ENCODE measurements at places on chromosomes 2 and 18. TPM values are rescaled to one million over a fixed set of nuclear protein-coding genes. Genes with fewer than 3 reads are reported as not detected.

DNA sequence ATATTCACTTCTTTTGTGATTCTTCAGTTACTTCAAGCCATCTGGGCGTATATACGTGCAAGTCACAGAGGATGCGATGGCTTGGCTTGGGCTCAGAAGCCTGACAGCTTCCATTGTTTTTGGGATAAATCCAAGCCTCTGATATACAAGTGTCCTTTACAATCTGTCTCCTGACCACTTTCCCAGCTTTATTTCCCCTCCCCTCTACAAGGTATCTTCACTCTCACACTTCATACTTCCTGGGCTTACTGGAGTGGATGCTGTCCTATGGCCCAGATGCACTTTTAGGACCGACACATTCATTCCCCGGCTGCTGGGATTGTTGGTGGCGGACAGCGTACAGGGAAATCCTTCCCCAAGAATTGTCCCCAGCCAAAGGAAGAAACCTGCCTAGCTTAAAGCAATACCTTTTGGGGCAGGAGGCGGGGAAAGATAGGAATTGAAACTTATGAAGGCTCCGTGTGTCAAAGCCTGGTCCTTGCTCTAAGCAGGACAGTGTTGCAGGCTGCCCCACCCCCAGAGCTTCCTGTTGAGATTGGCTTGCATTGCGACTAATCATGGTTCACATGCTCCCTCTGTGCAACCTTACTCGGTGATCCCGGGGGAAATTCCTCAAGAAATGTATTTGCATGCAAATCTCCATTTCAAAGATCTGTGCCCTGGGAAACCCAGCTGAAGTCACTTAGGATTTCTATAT is 802.9 kb upstream of the ID2 start:
- H3K36me3 ChIP-seq, result no peaks in the 10 kb centered on the region
- H3K4me1 ChIP-seq, result no peaks in the 10 kb centered on the region
- no peak for DNase-seq
- no peak overlapping the region for H3K27ac ChIP-seq
- H3K4me3 ChIP-seq, result no peak overlapping the region
- H3K27me3 ChIP-seq, result no peaks in the 10 kb centered on the region

IKZF2 gene
- 4.7 TPM for total RNA-seq

GRCh38 chr2:98419977-98420725 is 24.5 kb upstream of the INPP4A start:
- no peaks in the 10 kb centered on the region for H3K4me1 ChIP-seq
- no peak for DNase-seq
- no peaks in the 10 kb centered on the region for H3K36me3 ChIP-seq
- H3K27ac ChIP-seq, result no peak overlapping the region
- no peaks in the 10 kb centered on the region for H3K27me3 ChIP-seq

GRCh38 chr18:23964282-23965238 is 50.0 kb upstream of the TTC39C start:
- H3K4me3 ChIP-seq, result no peak overlapping the region
- H3K4me1 ChIP-seq, result peaks cover 5% of the 10 kb centered on the region
- no peaks in the 10 kb centered on the region for H3K36me3 ChIP-seq

DNA sequence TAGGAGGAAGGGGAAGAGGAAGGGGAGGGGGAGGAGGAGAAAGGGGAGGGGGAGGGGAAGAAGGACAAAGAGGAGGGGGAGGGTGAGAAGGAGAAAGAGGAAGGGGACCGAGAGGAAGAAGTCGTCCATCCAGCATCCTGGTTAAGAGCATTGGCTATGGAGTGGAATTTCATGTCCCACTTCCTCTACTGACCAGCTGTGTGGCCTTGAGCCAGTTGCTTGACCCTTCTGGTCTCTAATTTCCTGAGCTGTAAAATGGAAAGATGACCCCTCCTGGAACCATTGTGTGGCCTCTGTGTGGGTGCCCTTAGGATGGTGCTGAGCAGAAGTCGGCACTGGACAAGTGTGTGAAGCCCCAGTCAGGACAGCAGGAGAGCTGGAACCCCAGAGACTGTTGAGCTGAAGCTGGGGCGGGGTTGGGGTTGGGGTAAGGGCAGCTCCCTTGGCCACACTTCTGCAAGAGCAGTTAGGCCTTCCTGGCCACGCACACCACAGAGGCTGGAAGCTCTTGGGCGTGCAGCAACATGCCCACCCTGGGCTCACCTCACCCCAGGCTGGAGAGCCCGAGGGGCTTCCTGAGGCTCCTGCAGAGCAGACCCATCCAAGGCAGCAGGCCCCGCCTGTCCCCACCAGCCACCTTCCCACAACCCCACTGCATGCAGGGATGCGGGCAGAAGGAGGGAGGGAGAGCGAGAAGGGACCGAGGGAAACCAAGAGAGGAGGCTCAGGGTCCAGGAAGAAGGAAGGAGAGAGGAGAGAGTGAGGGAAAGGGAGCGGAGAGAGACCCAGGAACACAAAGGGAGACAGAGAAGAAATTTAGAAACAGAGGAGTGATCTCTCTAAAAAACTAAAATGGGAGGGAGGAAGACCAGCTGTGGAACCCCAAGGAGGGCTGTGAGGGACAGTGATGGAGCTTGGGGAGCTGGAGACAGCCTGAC is 16.2 kb downstream of the ADRA2B start:
- no peaks in the 10 kb centered on the region for H3K27me3 ChIP-seq
- H3K4me1 ChIP-seq, result peaks cover 3% of the 10 kb centered on the region
- DNase-seq, result no peak
- no peak overlapping the region for H3K4me3 ChIP-seq
- no peaks in the 10 kb centered on the region for H3K36me3 ChIP-seq

GRCh38 chr2:98824256-98825019 is 93.5 kb upstream of the MGAT4A start:
- H3K27me3 ChIP-seq, result no peaks in the 10 kb centered on the region
- DNase-seq, result no peak
- H3K4me3 ChIP-seq, result no peak overlapping the region
- H3K27ac ChIP-seq, result no peak overlapping the region

UPP2 gene
- total RNA-seq, result 0.51 TPM

GRCh38 chr2:6977786-6978185 is 60.6 kb downstream of the RNF144A start:
- H3K4me1 ChIP-seq, result no peaks in the 10 kb centered on the region
- H3K36me3 ChIP-seq, result no peaks in the 10 kb centered on the region
- no peak for DNase-seq
- no peak overlapping the region for H3K4me3 ChIP-seq

DNA sequence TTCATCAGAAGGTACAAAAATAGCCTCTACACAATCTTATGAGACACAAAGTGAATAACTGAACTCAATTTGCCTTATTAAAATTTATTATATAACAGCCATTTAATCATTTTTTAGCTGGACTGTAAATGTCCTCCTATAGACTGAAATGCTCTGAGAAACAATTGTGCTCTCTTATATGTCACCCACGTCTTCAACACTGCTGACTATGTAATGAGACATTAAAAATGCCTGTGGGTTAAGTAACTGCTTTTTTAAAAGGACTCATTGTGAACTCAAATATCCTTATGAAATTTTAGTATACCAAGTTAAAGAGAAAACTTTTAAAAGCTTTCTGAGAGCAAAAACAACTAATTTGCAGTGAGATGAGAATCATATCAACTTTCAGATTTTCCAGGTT is 10.4 kb upstream of the GALNT1 start:
- H3K36me3 ChIP-seq, result no peaks in the 10 kb centered on the region
- no peak overlapping the region for H3K27ac ChIP-seq
- no peaks in the 10 kb centered on the region for H3K4me1 ChIP-seq
- H3K27me3 ChIP-seq, result no peaks in the 10 kb centered on the region

LINC00305 gene
- 0.84 TPM for total RNA-seq

DNA sequence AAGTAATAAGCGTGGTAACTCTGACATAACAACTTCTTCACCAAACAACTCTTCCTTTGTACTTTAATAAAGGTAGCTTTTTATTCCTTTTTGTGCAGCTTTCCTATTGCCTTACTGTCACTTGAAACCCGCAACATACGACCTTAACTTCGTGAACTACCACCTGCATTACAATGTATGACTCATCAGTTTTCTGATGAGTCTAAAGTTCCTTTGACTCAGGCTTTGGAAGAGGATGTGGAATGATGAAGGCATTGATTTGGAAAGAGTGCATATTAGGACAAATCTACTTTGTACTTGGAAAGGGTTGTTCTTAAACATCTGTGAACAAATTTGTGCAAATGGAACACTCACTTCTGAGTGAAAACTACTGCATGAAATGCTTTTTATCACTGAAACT is 1012.1 kb downstream of the TMEM182 start:
- DNase-seq, result no peak
- no peak overlapping the region for H3K4me3 ChIP-seq
- no peaks in the 10 kb centered on the region for H3K36me3 ChIP-seq
- H3K4me1 ChIP-seq, result peaks cover 9% of the 10 kb centered on the region

DPP10 gene
- total RNA-seq, result 0.92 TPM

All from liver (tissue), 10 donors.